ENCODE measurements at places on chromosomes 3 and 15. TPM values are rescaled to one million over a fixed set of nuclear protein-coding genes. Genes with fewer than 3 reads are reported as not detected.

SENP2 gene
- 33.8 TPM for total RNA-seq

AP3B2 gene
- total RNA-seq = 1.4 TPM

CFAP100 gene
- not detected for total RNA-seq

GNB4 gene
- 111 TPM for total RNA-seq

GRK7 gene
- total RNA-seq = not detected

GOLGA6A gene
- 0.13 TPM for total RNA-seq

KCNMB2 gene
- not detected for total RNA-seq

GABRB3 gene
- 2.7 TPM for total RNA-seq

AGBL1 gene
- not detected for total RNA-seq

CLDN11 gene
- total RNA-seq = 39.6 TPM

GNAT1 gene
- total RNA-seq = not detected

FMN1 gene
- total RNA-seq = 3.4 TPM

ABCF3 gene
- 34.4 TPM for total RNA-seq

IL17RE gene
- 1.4 TPM for total RNA-seq

RHCG gene
- total RNA-seq = not detected

CCDC9B gene
- total RNA-seq = 8.5 TPM

CCR9 gene
- total RNA-seq = not detected

ADAMTSL3 gene
- 6.0 TPM for total RNA-seq

TMEM40 gene
- not detected for total RNA-seq

SNTN gene
- total RNA-seq = not detected

CPLX3 gene
- not detected for total RNA-seq

GOLGA6D gene
- total RNA-seq = not detected

OR5AC2 gene
- total RNA-seq = not detected

SH2D7 gene
- not detected for total RNA-seq

Measured in articular chondrocyte of knee joint (primary cell).